Neural crest cell (in vitro differentiated cells): ENCODE measurements at places on chromosomes 13 and 19.

GRCh38 chr19:6648141-6648715 is 21.7 kb downstream of the TNFSF14 start:
- no peak for DNase-seq

DNA sequence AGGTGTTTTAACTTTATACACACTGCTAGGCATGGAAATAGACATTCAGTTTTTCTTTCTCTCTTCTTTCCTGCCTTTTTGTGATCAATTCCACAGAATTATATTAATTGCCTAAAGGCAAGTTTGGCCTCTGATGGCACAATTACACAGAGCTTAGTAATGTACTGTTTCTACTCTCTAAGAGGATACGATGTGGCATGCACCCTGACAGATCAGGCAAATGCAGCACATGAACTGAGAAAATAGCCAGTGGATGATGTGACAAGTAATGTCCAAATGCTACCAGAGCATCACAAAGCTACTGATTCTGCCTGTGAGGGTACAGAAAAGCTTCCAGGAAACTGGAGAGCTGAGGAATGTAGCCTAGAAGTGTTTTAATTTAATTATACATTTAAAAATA is 233.8 kb upstream of the PRR20A start:
- DNase-seq: no peak

DNA sequence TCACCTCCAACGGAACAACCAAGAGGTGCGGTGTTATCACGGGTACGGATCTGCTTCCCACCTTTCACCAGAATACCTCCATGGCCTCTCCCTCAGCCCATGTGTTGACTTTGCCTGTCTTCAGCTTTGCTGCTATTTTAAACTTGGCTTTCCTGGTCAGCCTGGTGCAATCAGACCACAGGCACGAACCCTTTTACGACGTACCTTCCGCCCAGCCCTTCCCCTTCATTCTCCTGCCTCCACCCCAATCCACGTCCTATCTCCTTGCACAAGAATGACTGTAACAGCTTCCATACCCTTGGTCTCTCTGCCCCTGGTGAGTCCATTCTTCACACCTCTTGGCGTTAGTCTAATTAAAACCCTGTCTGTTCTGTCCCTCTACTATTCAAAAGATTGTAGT is 431.7 kb downstream of the EFNB2 start:
- no peak for DNase-seq

DNA sequence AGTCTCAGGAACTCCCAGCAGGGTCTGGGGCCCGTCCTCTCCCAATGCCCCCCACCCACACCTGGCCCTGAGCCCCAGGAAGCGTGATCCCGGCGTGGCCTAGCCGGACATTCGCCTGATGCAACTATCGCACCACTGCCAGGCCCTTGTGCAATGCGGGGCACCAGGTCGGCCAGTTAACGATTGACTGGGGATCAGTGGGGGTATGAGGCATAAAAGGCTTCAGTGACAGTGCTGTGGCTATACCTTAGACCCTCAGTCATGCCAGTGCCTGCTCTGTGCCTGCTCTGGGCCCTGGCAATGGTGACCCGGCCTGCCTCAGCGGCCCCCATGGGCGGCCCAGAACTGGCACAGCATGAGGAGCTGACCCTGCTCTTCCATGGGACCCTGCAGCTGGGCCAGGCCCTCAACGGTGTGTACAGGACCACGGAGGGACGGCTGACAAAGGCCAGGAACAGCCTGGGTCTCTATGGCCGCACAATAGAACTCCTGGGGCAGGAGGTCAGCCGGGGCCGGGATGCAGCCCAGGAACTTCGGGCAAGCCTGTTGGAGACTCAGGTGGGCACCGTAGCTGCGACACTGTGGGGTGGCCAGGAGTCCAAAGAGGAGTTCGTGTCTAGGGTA is at the start of gene ANGPTL8:
Gene ANGPTL8, plus strand, starts transcription at position 243 of the 624 bp plus-strand sequence. Its CDS starts 19 bp downstream, at position 262.
- no peak for DNase-seq
